ENCODE measurements at places on chromosomes 1 and 21.

DNA sequence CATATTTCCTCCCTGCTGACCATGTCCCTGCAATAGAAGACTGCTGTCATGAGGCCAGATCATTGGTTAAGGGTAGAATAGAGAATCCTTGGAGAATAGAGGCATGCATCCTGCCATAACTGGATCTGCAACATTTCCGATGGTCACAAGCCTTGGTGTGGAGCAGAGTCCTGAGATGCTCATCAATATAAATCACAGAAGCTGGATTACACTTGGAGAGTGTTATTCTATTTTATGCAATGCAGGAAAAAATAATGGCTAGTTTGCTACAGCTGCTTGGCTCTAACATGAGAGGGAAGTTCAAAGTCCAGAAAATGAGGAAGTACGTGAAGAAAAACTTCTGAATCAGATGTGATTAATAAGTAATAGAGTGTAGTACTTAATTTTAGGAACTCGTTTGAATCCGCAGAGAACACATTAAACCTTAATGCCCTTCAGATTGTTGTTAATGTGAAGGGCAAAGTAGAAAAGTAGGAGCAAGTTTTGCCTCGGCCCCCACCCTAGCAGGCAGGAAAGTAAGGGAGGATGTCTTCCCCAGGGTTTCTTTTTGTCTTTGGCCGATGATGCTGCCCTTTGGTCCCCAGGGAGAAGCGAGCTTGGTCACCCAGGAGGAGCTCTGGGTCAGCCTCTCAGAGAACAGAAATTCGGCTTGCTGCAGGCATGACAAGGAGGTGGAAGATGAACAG, 59.5 kb downstream of the KCNK1 start:
- DNase-seq = no peak

GRCh38 chr1:118202076-118202608, 17.1 kb upstream of the SPAG17 start:
- DNase-seq = no peak

DNA sequence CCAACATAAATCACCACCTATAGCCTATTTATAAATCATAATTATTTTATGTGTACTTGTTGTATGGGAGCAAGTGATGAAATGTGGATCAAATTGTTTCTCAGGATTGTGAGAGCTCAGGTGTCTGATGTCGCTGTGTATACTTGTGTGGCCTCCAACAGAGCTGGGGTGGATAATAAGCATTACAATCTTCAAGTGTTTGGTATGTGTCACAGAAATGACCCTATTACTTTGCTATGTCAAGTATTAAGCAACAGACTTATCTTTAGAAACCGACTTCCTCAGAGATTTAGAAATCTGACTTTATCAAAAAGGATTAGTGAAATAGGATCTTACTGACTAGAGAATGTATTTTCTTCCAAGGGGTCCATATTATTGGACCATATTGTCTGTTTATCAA, 280.9 kb downstream of the TPR start:
- DNase-seq = no peak

DNA sequence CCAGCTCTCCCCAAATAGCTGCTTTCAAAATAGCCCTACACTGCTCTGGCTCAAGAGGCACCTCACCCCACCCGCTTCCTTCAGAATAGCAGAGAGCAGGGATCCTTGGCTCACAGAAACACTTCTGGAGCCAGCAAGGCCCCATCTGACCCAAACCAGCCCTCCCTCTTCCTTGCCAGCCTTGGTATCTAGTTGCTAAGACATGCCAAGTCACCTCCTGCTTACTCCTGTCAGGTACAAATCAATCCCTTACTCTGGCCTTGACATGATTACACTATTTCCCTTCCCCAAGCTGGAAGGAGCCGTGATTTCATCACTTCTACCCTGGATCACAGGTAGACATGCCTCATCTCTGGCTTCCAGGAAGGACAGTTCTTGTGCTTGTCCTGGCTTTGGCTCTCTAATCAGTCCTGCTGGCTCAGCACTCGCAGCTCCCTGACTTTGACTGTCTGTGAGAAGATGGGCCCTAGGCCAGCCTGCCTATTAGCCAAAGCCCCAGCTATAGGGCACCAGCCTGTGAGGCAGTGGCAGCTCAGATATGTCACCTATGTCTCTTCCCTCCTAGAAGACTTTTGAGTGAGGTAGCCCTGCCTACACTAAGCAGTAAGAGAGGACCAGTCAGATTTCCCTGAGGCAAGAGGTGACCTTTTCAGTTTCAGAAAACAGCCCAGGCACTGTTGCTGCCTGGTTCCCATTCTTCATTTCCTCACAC, 8.9 kb upstream of the MUTYH start:
- no peak for DNase-seq

DNA sequence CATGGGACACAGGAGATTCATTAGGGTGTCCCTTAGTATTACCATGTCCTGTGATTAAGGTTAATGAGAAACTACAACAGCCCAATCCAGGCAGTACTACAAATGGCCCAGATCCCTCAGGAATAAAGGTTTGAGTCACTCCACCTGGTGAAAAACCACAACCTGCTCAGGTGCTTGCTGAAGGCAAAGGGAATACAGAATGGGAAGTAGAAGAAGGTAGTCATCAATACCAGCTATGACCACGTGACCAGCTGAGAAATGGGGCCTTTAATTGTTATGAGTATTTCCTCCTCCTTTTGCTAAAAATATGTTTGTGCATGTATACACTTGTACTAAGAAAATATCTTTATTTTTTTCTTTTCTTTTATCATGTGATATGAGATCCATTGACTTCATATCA, 91.1 kb upstream of the ADAMTS5 start:
- DNase-seq = no peak

- peak; percentile 28 for DNase-seq
Observed at GRCh38 chr21:34243562-34243961, 120.2 kb upstream of the KCNE2 start.

DNA sequence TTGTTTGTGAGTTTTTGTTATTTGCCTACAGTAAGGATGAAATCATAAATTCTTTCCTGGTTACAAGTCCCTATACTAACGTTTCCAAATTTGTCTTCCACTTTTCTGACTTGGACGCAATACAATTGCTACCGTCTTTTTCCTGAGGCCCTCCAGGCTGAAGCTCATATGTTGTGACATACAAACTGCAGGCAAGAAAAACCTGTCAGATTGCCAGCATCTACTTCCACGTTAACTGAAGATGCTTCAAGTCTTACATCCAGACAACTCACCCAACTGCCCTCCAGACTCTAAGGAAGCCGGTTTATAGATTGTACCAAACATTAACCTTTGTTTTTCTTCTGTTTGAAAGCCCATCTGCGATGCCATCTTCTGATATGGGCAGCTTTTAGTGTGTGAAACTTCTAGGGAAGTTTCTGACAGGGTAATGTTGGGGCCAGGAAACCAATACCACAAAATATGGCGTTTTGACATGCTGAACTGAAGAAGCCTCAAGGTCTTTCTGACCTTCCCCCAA, 21.4 kb upstream of the RNF11 start:
- DNase-seq = peak; percentile 5

DNA sequence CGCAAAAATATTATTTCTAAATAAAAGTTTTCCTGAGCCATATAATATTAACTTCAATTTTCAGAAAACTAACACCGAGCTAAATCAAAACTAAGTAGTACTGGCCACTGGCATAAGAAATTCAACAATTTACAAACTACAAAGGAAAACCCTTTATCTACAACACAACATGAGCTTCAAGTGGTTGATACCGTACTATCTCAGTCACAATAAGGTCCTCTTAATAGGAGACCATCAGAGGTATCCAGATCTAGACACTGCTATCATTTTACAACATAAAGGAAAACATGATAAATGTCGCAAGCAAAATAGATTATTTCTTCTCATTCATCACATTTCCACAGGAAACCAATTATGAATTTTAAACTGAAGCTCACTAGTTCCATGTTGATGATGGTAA, 39.5 kb downstream of the GATAD2B start:
- DNase-seq = no peak

DNA sequence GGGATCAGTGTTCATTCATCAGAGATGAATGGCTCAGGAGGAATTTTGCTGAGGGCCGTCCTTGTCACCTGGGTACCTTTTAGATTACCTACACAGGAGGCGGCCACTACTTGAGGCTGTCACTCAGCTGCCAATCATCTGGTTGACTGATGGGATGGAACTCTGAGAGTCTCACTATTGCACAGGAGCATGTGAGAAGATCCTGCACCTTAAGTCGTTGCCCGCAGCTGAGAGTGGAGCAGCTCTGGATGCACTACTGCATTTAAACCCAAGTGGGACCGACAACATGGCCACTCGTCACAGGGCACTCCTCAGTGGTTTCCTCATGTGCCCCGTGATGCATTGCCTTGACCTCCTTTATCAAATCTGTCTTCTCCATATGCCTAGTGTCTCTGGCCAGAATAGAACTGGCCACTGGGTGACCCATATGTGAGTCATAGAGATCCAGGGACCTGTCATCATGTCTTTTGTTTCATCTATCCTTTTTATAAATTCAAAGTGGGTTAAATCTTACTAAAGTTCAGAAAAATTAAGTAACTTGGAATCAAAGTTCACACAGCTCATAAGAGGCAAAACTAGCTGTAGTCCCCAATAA, 165.5 kb downstream of the ZSCAN20 start:
- no peak for DNase-seq

DNA sequence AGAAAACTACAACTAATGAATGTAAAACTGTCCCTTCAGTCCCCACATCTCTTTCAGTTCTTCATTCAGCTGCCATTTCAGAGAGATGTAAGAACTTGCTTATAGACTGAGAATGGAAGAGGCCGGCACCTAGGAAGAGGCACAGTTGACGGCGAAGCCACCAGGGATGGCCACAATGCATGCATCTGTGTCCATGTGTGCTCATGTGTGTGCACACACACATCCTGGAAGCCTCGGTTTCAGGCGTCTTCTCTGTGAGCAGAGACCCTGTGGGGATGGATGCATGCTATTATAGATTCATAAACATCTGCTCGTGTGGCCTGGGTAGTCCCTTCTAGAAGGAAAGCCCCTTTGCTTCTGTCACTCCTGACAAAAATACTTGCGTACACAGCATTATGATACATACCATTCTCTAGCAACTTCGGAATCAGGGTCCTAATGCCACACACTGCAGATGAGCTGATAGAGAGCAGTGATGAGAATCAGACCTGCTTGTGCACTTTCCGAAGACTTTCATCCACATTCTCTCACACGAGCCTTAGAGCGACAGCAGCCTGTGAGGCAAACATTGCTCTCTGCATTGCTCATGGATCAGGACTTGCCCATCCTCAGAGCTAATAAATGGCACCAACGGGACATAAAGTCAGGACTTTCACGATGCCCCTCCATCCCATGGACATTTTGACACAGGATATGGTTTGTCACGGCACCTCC, 12.4 kb upstream of the GPR61 start:
- DNase-seq = no peak

DNA sequence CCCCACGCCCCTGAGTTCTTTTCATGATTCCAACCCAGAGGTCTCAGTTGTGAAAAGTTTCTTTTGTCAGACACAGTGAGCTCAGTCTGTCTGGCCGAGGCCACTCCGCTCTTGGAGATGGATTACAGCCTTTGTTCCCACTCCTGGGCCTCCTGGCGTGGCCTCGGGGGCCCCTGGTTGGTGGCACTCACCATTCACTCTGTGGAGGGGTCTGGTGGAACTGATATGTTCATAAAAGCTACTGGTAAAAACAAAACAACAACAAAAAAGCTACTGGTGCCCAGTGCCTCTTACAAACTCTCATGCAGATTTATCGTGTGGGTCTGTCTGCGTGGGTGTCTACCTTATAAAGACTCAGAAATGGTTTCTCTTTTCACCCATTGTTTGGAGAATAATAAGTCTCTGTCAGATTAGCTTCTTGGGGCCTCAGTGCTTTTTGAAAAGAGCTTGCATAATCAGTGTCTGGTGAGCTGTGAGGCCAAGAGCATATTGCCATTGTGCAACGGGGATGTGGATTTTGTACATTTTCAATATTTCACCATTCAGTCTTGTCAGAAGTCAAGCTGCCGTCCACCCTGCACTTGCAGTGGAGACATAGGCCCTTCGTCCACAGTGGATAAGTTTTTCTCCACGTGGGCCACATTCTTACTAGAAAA, 86.7 kb downstream of the GALNT2 start:
- DNase-seq = no peak

DNA sequence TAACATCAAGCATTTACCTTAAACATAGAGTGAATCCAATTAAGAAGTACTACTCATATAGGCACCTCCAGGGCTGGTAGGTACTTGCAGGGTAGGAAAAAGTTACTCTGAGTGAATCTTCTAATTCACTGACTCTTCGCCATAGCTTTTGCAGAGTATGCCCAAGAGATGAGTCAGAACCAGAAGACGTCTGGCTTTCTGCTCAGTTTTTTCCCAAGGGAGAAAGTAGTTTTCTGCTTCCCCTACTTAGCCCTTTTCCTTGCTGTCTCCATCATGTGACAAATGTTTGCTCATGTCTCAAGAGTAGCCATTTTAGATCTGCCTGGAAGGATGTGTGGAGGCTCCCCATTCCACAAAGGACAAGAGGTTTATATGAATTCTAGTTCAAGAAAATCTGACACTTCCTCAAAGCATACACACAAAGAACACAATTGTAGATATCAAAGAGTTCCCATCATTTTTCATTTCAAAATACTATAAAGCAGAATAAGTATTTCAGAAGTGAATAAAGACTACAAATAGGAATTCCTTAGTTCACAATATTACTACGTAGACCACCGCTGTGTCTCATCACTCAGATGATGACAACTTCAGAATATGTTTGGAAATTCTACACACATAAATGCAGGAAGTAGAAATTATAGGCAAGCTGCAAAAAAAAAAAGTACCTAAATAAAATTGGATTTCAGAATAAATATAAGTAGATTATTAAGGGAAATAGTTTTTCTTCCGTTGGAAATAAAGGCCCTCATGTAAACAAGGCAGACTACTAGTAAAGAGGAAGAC, 98.5 kb downstream of the ASH1L start:
- no peak for DNase-seq

- DNase-seq = no peak
Observed at GRCh38 chr1:92705446-92705845, 79.5 kb downstream of the EVI5 start.

DNA sequence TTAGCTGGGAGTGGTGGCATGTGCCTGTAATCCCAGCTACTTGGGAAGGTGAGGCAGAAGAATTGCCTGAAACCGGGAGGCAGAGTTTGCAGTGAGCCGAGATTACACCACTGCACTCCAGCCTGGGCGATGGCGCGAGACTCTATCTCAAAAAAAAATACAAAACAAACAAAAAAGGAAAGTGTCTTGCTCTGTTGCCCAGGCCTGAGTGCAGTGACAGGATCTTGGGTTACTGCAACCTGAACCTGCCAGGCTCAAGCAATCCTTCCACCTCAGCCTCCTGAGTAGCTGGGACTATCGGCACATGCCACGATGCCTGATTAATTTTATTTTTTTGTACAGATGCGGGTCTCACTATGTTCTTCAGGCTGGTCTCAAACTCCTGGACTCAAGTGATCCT, 33.3 kb downstream of the DEGS1 start:
- no peak for DNase-seq

- no peak for DNase-seq
Observed at GRCh38 chr1:7046314-7046713, 261.1 kb downstream of the CAMTA1 start.
